ENCODE measurements at places on chromosomes 11 and 22. TPM values are rescaled to one million over a fixed set of nuclear protein-coding genes. Genes with fewer than 3 reads are reported as not detected.

Gene TMPRSS4
- not detected for total RNA-seq

Gene MTMR3
- 25.7 TPM for total RNA-seq

Gene CARD18
- total RNA-seq, result not detected

Gene TSPAN32
- under 0.01 TPM for total RNA-seq

Gene MS4A7
- not detected for total RNA-seq

Gene KDM4E
- not detected for total RNA-seq

Gene HOATZ
- total RNA-seq, result not detected

Gene MUC5AC
- total RNA-seq, result not detected

Gene SNX32
- 1.1 TPM for total RNA-seq

Gene C11orf86
- not detected for total RNA-seq

Gene HMGXB4
- 7.5 TPM for total RNA-seq

Gene MARK2
- total RNA-seq, result 14.7 TPM

Gene TPST2
- total RNA-seq, result 29.7 TPM

Gene SDF2L1
- 45.6 TPM for total RNA-seq

Gene PRRG4
- total RNA-seq, result 0.18 TPM

Gene MRGPRX3
- total RNA-seq, result not detected

Gene GAL
- total RNA-seq, result 2.3 TPM

Gene VSIG10L2
- not detected for total RNA-seq

Gene OR52E1
- total RNA-seq, result not detected

Gene SAA2
- not detected for total RNA-seq

Gene SMIM35
- total RNA-seq, result not detected

Gene BCL2L13
- 67.3 TPM for total RNA-seq

Gene P2RX6
- total RNA-seq, result not detected

Gene OR2AG2
- total RNA-seq, result 0.29 TPM

Gene PRR5L
- total RNA-seq, result 3.5 TPM

Gene CHADL
- total RNA-seq, result 0.29 TPM

Gene TMEM132A
- 22.2 TPM for total RNA-seq

Gene ANO3
- total RNA-seq, result not detected

Data from myometrial cell (primary cell).